ENCODE measurements at places on chromosomes 6 and 20.

DNA sequence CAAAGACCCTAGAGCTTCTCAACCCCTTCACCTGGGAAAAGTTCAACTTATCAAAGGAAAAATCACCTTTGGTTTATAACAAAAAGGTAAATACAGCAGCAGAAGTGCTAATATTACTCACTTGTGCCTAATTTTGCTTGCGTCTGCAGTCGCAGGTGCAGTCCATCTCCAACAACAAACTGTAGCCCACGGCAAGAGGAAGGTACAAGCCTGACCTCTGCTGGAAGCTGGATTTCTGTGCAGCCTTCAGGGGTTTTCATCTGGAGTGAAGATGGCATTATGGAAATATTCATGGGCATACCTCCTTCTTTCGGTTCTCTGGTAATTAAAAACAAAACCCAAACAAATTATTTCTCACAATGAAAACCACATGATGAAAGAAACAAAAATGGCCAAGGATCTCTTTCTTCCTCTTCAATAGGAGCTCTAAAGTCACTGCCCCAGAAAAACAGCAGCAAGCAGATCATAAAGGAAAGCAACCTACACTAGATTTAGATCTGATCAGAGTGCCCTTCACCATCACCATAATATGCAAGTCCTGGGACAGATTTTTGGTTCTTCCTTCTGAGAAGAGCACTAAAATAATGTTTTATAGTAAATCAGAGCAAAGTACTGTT, 7.8 kb downstream of the UBE3D start:
- no peak for DNase-seq

GRCh38 chr20:63255931-63256704, 1.9 kb upstream of the NKAIN4 start:
- DNase-seq = no peak

DNA sequence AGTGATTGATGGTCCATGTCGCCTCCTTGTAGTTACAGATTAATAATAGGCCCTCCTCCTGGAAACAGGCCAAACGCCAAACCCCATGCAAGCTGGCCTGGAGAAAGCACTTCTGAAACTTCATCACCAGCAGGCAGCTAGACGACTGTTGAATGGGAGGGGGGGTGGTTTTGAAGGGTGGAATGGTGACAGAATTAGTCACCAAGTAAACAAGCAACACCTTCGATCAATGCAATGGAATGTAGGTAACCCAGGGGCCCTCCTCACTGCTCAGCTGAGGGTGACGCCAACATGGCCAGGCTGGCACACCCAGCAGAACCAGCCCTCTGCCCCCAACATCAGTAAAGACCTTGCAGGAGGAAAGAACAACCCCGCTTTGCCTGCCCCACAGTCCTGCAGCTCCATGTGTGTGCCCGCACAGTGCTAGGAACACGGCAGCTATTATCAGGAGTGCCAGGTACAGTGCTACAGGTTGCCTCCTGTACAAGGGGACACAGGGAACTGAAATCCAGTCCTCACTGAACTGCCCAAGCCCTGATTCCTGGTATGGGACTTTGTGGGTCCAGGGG, 2.7 kb downstream of the BCAS1 start:
- DNase-seq = no peak

DNA sequence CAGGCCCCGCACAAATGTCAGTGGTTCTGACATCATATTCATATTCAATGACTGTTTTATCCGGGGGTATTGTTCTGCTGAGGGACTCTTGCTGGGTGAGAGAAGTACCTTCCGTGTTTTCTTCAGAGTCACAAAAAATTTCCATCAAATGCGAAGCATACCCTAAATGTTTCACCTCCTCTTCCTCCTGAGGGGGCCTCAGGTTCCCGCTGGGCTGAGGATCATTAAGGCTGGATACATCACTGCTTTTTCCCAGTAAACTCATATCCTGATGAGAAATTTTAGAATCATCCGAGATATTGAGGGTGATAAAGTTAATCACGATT, 42.8 kb downstream of the IL20RA start:
- DNase-seq = no peak

DNA sequence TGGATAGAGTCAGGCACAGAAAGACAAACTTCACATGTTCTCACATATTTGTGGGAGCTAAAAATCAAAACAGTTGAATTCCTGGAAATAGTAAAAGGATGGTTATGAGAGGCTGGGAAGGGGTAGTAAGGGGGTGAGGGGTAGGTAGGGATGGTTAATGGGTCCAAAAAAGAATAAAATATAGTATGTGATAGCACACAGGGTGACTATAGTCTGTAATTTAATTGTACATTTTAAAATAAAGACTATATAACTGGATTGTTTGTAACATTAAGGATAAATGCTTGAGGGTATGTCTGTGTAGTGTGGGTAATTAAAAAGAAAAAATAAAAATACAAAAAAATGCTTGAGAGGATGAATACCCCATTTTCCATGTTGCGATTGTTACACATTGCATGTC, 9.9 kb downstream of the SRSF6 start:
- DNase-seq = no peak

- no peak for DNase-seq
These were observed 453.3 kb downstream of the KIF16B start for GRCh38 chr20:16119909-16120308.

DNA sequence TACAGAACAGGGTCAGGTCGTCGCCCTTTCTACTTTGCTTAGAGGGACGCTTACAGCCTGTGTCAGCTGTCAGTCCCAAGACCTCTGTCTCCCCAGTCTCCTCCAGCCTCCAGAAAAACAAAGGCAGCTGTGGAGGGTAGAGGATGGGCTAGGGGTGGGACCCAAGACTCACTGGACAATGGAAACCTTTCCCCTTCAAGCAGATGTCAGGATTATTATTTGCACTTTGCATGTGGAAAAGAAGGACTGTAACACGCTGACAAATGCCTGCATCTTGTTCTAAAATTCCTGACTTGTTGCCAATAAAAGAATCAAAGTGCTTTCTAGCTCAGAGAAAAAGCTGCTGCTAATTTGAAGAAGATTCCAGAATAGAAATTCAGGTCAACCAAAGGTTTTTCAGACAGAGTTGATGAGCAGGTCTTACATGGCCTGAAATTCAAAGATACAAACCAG, 58.7 kb downstream of the SNX5 start:
- DNase-seq = no peak

GRCh38 chr6:40529040-40529439, 58.1 kb downstream of the LRFN2 start:
- DNase-seq = no peak

- DNase-seq = no peak
These were observed 259.2 kb upstream of the MANEA start for GRCh38 chr6:95318137-95318536.

- DNase-seq = no peak
These were observed 50.8 kb upstream of the BACH2 start for GRCh38 chr6:90347411-90347851.

DNA sequence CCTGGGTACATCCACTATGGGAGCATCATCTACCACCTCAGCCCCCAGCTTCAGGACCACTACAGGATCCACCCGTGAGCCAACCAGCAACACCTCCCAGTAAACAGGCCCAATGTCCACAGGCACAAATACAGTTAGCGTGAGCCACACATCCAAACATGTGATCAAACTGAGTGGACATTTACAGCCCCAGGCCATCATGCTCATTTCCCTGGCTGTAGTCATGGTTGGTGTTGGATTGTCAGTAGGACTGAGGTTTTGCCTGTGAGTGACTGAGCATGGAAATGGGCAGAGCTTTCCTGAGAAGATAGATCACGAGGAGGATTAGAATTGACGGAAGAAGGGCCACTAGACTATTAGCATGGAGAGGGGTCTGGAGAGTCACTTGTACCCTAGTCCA, 10.7 kb upstream of the MUC21 start:
- DNase-seq = no peak
